ENCODE measurements at places on chromosomes 11 and 22.

DNA sequence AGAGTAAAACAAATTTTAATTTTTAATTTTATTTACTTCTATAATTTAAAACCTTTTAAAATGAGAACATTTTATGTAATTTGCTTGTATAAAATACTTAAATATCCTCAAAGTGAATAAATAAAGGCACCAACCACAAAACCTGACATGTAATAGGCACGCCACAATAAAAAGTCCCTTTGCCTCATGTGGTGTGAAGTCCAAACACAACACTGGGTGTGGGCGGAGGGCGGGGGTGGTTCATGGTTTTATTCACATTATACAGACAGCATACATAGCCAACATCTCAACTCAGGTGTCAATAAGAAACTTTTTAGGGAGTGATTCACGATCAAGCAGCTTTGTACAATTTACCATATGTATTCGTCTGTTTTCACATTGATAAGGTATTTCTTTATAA is 107.9 kb downstream of the ANO3 start:
- DNase-seq, result no peak

- no peak for DNase-seq
Observed at GRCh38 chr22:39290724-39291161, 28.7 kb downstream of the RPL3 start.

GRCh38 chr11:113184498-113184897 is 129.9 kb upstream of the TTC12 start:
- no peak for DNase-seq

- DNase-seq, result peak; percentile 42
Observed at GRCh38 chr22:41445129-41446056, 1.2 kb downstream of the TOB2 start.

- DNase-seq, result no peak
Observed at GRCh38 chr11:133902506-133902905, 54.3 kb downstream of the IGSF9B start.

DNA sequence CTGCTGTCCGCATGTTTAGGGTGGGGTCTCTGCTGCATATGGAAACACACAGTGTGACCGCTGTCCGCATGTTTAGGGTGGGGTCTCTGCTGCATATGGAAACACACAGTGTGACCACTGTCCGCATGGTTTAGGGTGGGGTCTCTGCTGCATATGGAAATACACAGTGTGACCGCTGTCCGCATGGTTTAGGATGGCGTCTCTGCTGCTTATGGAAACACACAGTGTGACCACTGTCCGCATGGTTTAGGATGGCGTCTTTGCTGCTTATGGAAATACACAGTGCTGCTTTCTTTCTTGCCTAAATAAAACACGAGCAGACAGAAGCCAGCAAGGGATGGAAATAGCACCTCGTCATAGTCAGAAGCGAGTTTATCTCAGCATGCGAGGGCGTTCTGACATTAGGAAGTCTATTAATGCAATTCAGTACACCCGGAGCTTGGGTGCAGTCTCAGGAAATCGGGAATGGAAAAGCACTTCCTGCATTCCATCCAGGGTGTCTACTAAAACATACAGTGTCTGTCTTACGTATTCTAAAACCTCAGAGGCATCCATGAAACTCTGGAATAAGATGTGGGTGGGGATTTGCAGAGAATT is 32.6 kb upstream of the TOLLIP start:
- DNase-seq, result no peak

DNA sequence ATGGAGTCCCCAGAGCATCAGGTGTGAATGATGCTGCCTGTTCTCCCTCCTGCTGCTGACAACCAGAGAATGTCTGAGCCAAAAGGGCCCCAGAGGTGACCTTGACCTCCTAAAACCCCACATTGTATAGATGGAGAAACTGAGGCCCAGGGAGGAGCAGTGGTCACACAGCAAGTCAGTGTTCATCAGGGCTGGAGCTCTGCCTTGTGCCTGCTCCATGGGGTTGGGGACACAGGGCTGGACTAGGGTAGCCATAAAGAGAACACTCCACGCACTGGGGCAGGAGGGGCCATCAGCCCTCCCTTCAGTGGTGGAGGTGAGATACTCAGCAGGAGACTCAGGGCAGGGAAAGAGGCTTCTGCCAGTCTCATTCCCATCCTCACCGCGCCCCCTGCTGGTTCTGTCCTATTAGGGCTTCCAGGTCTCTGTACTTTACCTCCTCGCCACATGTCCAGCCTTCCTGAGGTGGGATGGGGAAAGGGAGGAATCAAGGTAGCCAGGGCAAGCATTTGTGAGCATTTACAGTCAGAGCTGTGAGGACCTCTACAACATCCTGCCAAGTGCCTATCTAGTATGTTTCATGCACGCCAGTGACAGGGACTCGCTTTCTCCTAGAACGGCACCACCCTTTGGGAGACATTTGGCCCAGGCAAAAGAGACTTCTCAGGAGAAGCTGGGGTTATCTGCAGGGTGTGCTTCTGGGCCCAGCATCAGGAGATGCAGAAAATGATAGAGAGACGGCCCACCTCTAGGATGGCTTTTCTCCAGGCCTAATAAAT is 43.2 kb downstream of the NEU3 start:
- peak; percentile 66 for DNase-seq

DNA sequence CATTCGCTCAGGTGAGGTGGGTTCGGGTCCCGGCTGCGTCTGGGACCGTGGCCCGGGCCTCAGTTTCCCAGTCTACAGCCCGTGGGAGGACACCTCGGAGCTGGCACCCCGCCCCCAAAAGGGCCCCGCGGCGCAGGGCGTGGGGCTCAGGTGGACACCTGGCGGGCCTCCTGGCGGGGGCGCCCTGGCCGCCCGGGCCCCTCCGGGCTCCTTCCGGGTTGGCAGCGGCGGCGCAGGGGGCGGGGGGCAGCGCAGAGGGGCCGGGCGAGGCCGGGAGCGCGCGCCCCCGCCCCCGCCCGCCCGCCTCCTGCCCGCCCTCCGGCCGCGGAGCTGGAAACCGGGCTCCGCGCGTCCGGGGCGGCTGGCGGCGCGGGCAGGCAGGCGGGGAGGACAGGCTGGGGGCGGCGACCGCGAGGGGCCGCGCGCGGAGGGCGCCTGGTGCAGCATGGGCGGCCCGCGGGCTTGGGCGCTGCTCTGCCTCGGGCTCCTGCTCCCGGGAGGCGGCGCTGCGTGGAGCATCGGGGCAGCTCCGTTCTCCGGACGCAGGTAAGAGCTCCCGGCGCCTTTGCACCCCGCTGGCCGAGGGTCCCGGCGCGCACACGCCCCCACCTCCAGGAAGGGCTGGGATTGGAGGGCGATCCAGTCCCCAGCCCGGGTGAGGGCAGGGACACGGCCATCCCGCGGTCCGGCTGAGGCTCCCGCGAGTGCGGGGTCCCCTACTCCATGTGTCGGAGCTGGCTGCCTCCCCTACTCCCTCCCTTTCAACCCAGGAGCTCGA is at the start of gene EMID1:
EMID1 (plus strand) TSS at position 303 of the 778 bp plus-strand sequence; CDS start at position 446, 143 bp downstream.
- no peak for DNase-seq

GRCh38 chr11:28144808-28145207 is 36.6 kb downstream of the METTL15 start:
- DNase-seq, result no peak

GRCh38 chr22:46149512-46150033 is 753 bp upstream of the PPARA start:
- DNase-seq, result peak; percentile 22

- DNase-seq, result no peak
Observed at GRCh38 chr11:61011229-61011870, 39.9 kb downstream of the CD6 start.

DNA sequence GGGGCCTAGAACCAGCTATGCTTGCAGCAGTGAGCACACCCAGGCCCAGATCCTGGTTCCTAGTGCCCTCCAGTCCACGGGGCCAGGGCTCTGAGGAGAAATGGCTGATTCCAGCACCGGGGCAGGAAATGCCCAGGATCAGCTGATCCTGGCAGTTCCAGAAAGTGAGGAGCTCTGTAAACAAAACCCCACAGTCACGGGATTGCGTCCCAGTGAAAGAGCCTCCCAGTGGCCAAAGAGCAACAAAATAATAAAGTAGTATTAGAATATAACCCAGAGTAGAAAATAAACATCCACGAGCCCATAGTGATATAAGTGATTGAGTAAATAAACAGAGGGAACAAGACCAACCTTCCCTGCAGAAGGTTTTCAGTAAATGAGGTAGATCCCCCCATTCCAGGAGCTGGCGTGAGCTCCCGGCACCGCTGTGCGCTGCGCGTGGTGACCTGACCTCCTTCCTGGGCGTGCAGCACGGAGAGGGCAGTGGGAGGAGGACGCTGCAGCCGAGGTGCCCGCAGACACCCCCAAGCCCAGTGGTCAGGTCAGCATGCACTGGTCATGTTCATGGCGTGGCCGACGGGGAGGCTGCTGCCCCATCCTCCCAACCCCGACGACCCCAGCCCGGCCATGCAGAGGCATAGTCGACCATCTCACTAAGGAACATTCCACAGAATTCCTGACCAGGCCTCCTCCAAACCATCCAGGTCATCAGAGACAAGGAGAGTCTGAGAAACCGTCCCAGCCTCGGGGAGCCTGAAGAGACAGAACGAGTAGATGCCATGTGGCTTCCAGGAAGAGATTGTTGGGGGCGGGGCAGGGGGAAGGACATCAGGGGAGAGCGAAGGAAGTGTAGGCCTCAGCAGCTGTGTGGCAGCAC is 19.8 kb downstream of the PTDSS2 start:
- DNase-seq, result no peak

GRCh38 chr22:18095101-18095805 is 15.4 kb upstream of the TUBA8 start:
- DNase-seq, result no peak

Data from activated CD4-positive, alpha-beta T cell treated with anti-CD3 and anti-CD28 coated beads, Interleukin-2, amount 10 ng/mL, durations not matched to agents 7 days and 5 days (primary cell).